ENCODE measurements at places on chromosomes 12 and 14.

DNA sequence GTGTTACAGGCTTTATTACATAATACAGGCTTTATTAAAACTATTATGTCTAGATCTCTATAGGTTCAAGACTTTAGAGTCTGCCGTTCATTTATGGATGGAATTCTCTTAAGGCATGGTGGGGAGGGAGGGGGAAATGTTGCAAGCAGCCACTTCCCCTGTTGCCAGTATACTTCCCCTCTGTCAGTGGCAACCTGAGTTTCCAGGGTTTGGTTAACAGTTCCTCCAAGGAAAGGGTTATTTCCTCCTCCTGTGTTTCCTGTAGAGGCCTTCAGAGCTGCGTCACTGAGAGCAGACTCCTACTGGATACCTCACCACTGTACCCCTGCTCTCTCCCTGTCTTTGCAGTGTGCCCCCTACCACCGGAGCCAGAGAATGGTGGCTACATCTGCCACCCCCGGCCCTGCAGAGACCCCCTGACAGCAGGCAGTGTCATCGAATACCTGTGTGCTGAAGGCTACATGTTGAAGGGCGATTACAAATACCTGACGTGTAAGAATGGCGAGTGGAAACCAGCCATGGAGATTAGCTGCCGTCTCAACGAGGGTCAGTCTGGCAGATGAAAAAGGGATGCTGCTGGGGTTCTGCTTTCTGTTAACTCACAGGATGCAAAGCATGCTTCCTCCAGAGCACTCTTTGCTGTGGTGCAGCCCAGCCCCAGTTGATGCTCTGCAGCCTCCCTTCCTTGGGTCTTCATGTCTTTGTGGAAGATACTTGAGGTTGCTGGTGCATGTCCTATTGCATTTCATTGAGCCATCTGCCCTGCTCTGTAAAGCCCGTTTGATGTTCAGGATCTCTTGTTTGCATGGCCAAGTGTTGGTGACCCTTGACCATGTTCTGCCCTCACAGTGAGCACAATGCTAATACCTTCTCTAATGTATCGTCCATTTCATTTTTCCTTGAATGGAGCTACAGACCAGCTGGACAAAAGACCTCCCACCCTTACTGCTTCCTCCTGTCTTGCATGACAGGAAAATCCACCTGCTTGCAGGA is 63.6 kb upstream of the SRSF5 start:
- no peak for DNase-seq

GRCh38 chr12:57377103-57377840 is 53.6 kb downstream of the R3HDM2 start:
- no peak for DNase-seq

- DNase-seq = no peak
Observed at GRCh38 chr12:9615420-9616136, 7.9 kb upstream of the KLRB1 start.

DNA sequence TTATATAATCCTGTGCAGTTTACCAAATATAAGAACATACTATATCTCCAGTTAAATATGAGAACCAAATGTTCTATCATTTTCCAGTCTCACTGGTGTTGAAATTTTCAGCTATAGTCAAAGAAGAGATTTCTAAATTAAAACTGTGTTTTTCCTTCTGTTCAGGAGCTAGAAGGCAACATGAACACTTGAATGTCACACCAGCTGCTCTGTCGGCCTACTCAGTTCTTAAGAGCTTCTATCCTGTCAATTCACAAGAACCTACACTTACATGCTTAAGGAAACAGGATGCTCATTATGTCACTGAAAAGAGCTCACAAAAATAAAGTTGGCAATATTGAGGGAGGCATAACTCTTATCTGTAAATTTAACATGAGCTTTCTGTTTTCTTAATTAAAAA is 43.1 kb downstream of the ATP2B1 start:
- DNase-seq = no peak

DNA sequence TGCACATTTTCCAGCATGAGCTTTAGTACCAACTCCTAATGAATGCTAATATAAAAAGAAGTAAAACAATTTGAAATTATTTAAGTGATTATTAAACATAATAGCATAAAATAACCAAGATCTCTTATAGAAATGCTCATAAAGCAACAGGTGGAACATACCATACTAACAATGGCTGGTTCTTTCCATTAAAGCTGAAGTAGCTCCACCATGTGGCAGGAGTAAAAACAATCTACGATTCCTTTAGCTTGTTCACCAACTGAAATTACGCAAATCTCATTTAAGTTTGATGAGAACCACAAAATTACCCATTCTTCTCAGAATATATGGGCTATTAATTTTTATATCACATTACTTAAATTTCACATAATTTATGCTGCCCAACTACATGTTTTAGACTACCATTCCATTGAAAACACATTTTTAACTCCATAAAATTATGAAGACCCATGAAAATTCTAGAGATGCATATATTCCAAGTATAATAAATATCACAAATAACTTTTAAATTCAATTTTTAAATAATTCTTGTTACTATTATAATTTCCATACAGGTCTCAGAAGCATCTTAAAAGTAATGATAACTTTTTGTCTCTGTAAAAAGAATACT is 213.6 kb downstream of the DAD1 start:
- DNase-seq = no peak

DNA sequence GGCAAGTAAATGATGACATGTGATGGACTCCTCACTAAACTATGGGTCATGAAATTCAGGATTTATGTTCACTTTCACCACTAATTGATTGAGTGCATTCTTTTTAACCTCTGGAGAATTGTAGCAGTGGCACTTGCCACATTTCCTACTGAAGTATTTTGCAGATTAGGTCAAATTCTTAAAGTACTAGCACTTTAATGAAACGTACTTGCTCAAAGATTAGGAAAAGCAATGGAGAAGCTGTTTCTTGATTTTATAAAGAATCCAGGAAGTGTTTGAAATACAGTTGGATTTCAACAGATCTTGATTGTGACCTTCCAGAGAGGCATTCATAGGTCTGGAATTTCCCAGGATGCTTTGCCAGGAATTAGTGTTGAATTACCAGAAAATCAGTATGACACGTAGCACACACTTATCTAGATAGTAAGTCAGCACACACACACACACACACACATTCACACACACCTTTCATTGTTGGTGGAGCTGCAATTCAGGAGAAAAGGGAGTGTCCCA is 162.6 kb downstream of the MYRFL start:
- DNase-seq = no peak
